Central memory CD4-positive, alpha-beta T cell (primary cell): ENCODE measurements at places on chromosomes 6 and 20.

GRCh38 chr6:24148154-24148570, 22.1 kb downstream of the NRSN1 start:
- DNase-seq, result no peak

- peak; percentile 23 for DNase-seq
These were observed 368.9 kb upstream of the JARID2 start for GRCh38 chr6:14876778-14877613.

- DNase-seq, result no peak
These were observed 38.5 kb downstream of the SIM1 start for GRCh38 chr6:100426241-100426640.

GRCh38 chr20:36344517-36345132, 38.5 kb downstream of the DLGAP4 start:
- no peak for DNase-seq

DNA sequence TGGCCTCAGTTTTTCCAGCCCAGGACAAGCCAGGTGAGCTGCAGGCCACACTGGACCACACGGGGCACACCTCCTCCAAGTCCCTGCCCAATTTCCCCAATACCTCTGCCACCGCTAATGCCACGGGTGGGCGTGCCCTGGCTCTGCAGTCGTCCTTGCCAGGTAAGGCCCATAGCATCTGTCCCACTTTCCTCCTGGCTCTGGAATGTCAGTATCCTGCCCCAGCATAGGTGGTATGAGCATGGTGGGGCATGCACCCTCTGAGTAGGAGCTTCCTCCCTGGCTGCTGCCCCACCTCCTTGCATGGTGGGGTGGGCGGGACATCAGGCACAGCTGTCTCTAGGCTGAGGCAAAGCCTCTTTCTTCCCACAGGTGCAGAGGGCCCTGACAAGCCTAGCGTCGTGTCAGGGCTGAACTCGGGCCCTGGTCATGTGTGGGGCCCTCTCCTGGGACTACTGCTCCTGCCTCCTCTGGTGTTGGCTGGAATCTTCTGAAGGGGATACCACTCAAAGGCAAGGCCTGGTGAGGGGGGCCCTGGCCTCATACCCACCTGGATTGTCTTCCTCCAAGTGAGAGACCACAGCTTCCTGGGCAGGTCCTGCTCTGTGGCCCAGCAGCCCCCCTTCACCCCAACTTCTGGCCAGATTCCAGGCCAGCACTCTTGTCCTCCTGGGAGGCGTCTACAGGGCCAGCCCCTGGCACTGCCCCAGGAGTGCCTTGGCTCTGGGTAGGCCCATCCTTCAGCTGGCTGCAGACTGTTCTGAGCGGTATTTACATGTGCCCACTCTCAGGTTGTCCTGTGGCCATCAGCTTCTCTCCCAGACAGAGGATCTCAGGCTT, 9.1 kb downstream of the PI16 start:
- peak; percentile 38 for DNase-seq

GRCh38 chr6:16240589-16241320, 2.4 kb downstream of the GMPR start:
- no peak for DNase-seq

DNA sequence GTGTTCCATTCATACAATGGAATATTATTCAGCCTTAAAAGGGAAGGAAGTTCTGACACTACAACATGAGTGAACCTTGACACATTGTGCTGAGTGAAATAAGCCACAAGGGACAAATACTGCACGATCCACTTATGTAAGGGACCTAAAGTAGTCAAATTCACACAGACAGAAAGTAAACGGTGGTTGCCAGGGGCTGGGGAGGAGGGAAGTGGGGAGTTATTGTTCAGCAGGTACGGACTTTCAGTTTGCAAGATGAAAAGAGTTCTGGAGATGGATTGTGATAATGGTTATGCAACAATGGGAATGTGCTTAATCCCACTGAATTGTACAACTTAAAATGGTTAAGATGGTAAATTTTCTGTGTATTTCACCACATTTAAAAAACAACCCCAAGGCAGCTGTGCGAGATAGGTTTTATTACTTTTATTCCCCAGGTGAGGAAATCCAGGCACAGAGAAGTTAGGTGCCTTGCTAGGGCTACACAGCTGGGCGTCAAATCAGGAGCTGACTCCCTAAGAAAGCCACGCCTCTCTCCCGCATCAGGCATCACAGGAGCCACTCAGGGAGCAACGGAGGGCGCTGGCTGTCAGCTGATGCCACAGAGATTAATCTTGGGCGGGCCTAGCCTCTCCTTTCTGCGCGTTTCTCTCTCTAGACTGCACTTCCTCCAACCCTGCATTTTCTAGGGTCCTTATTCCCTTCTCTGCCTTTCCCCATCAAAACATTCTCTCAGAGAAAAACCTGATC, 9.3 kb upstream of the TRAF3IP2 start:
- no peak for DNase-seq

GRCh38 chr6:21769405-21769861, 175.9 kb downstream of the SOX4 start:
- DNase-seq, result no peak

- DNase-seq, result no peak
These were observed 157.2 kb downstream of the CD83 start for GRCh38 chr6:14274546-14275492.

DNA sequence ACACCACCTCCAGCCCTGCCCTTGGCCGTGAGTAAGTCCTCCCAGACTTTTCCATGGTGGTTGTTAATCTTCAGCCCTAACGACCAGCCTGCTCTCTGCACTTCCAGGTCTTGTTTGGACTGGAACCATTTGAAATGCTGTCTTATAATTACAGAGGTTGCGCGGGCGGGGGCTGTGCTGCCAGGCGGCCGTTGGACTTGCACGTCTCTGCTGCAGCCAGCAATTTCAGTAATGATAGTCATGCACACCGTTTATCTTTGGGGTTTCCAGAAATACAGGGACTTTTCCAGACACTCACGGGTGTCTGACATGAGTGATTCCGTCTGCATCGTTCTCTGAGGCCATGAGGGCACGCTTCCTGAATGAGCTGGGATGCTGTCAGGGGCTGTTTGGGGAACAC, 118.2 kb downstream of the BMP7 start:
- DNase-seq, result no peak

GRCh38 chr6:145963216-145964068, 716 bp downstream of the SHPRH start:
- peak; percentile 30 for DNase-seq

- DNase-seq, result no peak
These were observed 27.9 kb downstream of the EPM2A start for GRCh38 chr6:145707397-145707796.

GRCh38 chr6:76418560-76419223, 346.2 kb upstream of the IMPG1 start:
- no peak for DNase-seq

GRCh38 chr6:82143041-82143481, 104.5 kb downstream of the IBTK start:
- no peak for DNase-seq

DNA sequence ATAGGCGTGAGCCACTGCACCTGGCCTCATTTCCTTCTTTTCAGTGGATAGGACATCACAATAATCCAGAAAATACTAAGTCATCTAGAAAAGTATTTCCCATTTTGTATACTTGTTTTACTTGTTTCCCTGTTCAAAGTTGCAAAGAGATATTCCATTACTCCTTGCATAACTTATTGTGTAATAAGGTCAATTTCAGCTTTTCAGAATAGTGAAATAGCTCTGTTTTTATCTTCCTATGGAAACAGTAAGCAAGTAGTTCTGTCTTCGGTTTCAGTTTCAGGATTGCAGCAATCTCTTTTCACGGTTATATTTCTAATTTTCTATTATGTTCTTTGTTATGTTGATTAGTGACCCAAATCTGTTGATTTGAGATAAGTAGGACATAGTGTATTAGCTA, 6.0 kb downstream of the STX11 start:
- no peak for DNase-seq

DNA sequence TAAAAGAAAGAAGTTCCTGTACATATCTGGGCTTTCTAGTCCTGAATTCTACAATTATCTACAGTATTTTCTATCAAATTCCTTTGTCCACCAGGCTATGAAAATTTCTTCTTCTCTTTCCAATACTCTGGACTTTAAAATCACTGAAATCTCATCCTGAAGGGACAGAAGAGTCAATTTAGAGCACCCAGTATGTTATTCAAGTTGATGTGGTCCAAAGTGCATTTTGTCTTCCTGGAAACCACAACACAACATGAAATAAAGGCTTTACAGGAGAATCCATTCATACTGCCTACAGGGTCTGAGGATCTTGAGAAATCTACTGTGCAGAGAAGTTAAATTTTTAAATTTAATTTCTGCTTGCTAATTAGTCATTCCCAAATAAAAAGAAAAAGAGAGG, 94.9 kb upstream of the ADGRF1 start:
- no peak for DNase-seq

DNA sequence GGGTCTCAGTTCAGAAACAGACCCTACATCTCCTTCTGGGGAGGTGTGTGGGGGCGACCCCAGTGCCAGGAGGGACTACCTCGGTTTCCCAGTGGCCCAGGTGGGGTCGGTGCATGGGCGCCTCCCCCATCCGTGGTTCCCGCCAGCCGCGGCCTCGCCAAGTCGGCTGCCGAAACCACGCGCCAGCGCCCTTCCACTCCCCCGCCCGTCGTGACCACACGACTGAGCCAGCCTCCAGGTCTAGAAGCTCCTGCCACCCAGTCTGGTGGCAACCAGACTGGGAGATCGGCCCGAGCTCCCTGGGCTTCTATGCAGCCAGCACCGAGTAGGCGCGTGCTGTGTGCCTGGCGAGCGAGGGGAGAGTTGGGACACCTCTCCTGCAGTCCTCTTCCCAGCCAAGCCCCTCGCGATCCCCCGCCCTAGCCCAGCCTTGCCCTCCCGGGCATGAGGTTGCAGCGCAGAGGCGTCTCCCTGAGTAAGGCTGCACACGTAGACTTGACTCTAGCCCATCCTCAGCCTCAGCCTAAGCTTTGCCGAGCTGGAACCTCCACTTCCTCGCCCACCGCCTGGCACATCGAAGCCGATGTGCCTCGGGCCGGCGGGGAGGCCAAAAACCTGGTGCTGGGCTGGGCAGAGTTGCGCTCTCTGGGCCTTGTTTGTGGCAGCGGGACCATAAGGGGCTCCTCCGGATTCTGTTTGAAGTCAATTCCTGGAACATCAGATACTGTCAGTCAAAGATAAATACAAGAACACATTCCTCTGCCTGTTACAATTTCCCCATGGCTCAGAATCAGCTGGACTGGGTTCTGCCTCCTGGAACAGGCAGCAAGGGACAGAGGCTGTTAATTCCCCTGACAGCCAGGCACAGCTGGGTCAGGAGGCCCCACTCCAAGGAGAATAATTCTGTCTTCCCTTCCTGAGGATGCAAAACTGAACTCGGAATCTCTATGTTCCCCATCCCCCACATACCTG, 1.5 kb upstream of the CPNE5 start:
- DNase-seq, result peak; percentile 20

- no peak for DNase-seq
These were observed 3.1 kb upstream of the MRPS10 start for GRCh38 chr6:42220807-42221206.

GRCh38 chr6:41692080-41692675, 43.2 kb downstream of the TFEB start:
- DNase-seq, result no peak

DNA sequence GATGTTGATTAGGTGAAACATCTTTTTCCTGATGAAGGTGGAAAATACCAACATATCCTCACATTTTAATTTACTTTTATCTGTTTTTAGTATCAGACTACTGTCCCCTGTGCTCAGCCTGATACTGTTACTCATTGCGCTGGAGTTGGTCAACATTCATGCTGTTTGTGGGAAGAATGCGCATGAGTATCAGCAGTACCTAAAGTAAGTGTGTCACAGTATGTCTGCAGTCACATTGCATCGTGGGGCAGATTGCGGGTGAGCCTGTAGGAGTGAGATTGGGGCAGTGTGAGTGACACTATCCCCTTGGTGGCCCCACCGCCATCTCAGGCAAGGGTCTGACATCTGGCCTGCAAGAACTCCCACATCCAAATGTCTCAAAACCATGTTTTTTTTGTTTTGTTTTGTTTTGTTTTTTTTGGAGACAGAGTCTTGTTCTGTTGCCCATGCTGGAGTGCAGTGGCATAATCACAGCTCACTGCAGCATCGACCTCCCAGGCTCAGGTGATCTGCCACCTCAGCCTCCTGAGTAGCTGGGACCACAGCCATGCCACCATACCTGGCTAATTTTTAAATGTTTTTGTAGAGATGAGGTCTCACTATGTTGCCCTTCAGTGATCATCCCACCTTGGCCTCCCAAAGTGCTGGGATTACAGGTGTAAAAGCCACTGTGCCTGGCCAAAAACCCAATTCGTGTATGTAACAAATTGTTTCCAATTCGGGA, 27.8 kb downstream of the ERMARD start:
- DNase-seq, result no peak

DNA sequence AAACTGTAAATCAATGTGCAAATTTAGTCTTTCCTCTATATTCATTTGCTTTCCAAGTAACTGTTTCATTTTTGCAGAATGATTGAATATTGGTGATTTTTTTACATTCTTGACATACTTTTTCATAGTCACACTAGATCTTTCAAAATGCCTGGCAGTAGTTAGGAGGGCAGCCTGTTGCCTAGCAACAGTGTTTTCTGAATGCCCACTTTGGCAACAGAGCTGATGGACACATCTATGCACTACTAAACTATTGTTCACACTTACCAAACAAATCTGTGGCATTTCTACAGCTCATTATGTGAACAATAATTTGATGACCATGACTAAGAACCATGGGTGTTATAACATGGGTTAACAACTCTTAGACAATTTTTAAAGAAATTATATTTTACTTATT, 438.0 kb upstream of the IMPG1 start:
- no peak for DNase-seq

DNA sequence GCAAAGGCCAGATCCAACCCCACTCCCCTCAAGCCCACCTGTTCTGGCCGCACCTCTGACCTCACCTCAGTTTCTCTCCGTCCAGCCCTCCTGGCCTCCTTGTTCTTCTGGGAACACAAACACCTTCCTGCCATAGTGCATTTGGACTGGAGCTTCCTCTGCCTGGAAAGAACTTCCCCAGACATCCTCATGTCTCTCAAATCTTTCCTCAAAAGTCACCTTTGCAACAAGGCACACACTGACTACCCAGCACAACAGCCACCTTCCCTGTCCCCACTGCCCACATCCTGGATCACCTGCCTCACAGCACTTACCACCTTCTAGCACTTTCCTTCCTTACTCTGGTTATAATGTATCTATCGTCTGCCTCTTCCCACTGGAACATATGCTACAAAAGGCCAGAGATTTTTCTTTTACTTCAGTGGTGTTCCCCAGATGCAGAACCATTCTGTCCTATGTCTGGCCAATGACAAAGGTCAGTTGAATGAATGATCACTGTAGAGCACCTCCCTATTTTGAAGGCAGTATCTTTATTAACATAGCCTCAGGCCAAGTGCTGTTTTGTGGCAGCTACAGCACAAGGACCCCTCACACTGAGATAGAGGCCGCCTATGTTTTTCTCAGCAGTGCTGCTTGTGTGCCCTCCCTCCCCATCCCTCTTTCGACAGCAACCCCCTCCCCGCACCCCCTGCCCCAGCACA, 4.1 kb downstream of the HLA-B start:
- DNase-seq, result peak; percentile 46
